Cerebellum (tissue), 4 donors: ENCODE measurements at places on chromosomes 11 and 22.

GRCh38 chr11:13261591-13262061 is 16.0 kb upstream of the BMAL1 start:
- DNase-seq: no peak

DNA sequence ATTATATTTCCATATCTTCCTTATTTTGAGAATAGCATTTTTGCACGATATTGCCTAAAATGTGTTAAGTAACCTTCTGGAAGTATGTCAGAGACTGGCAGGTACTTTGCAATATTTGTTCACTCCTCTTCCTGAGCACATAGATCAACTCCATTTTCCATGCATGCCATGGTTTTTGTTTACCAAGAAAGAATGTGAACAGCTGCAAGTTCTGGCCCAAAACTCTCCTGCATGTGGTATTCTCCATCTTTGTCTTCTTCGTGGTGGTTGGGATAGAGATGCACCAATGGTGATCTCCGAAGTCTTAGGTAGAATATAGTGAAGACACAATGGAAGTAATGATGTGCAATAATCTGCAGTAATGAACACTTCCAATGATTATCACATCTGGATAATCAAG is 2241.0 kb upstream of the RAG2 start:
- no peak for DNase-seq

DNA sequence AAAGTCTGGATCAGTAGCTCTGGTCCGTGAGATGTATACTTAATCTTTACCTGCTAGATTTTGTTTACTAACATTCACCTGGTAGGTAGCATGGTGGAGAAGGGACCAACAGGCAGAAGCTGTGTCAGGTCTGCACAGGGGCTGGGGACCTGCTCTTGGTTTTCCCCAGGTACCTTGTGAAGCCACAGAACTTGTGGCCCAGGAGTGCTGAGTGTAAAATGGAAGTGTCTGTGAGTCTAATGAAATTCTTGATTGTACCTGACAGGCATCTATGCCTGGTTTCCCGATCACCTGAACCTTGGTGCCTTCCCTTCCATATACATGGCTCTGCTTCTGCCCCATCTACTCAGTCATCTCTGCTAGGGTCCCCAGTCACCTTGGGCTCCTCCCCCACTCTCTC is 94.3 kb downstream of the CWC15 start:
- no peak for DNase-seq

- no peak for DNase-seq
Measured at GRCh38 chr22:19183216-19183615, 4.7 kb upstream of the SLC25A1 start.

GRCh38 chr11:128892866-128893565 is 1.9 kb downstream of the KCNJ5 start:
- DNase-seq: peak; percentile 70

- no peak for DNase-seq
Measured at GRCh38 chr11:3133261-3134217, 31.6 kb downstream of the OSBPL5 start.

DNA sequence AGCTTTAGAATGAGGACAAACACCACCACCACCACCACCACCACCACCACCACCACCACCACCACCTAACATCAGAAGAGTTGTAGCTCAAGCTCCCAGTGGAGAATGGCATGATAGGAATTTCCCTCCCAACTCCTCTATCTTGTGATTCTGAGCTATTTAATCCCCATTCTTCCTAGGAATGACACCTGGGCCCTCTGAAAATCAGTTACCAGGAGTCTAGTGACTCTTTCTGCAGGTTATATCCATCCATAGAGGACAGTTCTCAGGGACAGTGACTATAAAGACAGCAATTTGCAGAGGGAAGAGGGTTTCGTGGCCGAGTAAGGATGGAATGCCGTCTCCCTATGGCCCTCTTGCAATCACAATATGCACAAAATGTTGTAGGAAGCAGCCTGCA is 27.8 kb downstream of the MYH9 start:
- DNase-seq: no peak

GRCh38 chr22:46551321-46551720 is 13.9 kb upstream of the CELSR1 start:
- DNase-seq: no peak

DNA sequence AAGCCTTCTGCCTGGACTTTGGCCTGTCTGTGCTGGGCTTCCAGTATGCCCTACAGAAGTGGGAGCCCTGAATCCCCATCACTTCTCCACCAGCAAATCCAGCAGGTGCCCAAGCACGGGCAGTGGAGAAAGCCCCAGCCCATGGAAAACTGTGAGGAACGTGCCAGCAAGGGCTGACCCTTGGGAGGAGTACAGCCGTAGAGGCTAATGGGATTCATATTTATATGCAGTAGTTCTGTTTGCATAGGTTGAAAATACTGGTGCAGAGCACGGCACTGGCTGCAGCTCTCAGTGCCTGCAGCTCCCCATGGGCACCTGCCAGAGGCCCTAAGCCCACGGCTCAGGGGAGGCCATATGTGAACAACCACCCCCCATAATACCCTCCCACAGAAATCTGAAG is 10.1 kb downstream of the NAGA start:
- no peak for DNase-seq

- DNase-seq: no peak
Measured at GRCh38 chr11:33847251-33847650, 44.6 kb downstream of the LMO2 start.

GRCh38 chr11:61026121-61027031 is 54.9 kb downstream of the CD6 start:
- DNase-seq: no peak

DNA sequence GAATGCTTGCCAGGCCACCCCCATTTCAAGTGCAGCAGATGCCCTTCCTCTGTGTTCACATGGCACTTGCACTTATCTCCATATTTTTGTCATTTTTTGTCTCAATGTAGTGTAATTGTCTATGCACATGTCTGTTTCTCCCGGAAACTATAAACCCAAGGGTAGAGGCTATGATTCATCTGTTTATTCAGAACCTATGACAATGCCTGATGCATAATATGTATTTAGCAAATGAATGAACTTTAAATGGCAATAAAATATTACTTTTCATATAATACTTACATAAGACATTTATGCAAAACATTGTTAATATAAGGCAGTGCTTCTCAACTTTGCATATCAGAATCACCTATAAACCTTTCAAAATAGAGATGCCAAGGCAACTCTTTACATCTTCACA is 6.7 kb downstream of the PAK1 start:
- DNase-seq: no peak

DNA sequence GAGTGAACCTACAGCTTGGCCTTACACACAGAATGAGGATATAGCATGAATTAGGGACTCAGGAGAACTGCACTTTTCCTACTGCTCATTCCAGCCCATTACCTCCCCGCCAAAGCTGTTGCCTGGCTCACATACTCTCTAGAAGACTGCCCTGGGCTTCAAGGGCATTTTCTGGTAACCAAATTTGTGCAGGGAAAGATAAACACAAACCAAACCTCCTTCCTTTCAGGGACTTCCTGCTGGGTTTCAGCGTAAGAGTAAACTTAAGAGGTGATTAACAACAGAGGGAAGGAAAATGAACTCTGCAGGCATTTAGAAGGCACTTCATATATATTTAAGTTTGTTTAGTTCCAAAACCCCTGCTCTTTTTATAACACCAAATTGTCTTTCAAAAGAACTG is 194.9 kb downstream of the SWAP70 start:
- DNase-seq: no peak

DNA sequence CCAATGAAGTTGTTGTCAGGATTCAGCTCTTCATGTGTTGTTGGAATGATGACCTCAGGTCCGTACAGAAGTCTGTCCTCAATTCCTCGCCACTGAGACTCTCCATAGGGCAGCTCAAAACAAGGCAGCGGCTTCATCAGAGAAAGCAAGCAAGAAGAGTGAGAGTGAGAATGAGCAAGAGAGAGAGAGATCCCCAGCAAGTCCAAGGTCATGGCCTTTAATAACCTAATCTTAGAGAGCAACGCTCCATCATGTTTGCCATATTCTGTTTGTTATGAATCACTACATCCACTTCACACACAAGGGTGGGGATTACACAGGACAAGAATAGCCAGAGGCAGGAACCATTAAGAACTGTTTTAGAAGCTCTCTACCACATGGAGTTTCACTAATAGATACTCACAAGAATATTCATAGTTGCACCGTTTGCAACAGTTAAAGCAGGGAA is 23.3 kb upstream of the MMP7 start:
- no peak for DNase-seq

GRCh38 chr22:19962909-19963806 is 21.5 kb upstream of the TXNRD2 start:
- no peak for DNase-seq

- DNase-seq: no peak
Measured at GRCh38 chr11:26676641-26677040, 45.2 kb downstream of the SLC5A12 start.

GRCh38 chr11:60370811-60371298 is 7.5 kb upstream of the MS4A7 start:
- no peak for DNase-seq

DNA sequence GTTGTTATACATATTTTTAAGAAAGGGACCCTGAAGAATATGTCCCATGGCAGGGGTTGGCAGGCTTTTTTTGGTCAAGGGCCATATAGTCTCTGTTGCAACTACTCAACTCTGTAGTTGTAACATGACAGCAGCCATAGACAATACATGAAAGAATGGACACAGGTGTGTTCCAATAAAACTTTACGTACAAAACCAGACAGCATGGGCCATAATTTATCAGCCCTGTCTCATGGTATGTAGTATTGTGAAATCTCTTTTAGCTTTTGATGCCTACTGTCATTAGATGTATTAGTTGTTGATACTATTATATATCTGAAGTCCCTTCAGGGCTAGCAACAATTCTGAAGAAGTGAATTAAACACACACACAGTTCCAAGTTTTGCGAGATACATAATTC is 2.6 kb downstream of the ZBED5 start:
- DNase-seq: no peak

GRCh38 chr11:76799066-76799804 is 16.1 kb downstream of the TSKU start:
- peak; percentile 85 for DNase-seq

- no peak for DNase-seq
Measured at GRCh38 chr11:130220311-130221035, 60.9 kb downstream of the ST14 start.

DNA sequence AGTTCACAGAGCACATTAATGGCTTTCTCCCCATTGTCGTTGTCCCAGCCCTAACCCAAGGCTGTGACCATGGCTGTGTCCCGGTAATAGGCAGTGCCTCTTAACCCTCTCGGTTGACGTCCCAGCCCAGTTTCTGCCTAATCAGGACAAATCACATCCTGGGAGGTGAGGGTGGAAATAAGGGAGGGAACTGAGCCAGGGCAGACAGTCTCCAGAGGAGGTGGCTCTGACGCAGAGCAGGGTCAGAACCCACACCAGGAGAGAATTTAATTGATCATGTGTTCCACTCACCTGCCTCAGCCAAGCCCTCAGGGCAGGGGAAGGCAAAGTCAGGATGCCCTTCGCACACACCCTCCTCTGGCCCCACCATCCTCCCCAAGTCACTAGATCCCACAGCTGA is 17.0 kb downstream of the SLC43A1 start:
- DNase-seq: no peak

DNA sequence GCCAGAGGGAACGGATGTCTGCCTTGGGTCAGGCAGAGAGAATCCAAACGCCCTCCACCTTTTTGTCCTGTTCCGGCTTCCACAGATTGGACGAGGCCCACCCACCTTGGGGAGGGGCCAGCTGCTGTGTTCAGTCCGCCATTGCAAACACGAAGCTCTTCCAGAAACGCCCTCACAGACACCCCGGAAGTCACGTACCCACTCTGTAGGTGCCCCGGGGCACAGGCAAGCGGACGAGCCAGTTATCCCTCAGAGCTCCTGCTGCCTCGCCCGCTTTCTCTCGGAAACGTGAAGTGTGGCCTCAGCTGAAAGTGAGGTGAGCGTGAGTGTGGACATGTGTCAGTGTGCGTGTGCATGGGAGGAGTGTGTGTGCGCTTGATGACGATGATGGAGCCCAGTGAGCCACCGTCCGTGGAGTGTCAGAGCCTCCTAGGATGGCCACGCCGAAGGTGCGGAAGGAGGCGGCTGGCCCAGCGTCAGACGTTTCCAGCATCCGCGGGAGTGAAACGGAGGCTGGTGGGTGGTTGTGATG is 869.2 kb downstream of the TBC1D22A start:
- no peak for DNase-seq

- no peak for DNase-seq
Measured at GRCh38 chr22:19851291-19852176, 3.1 kb downstream of the GNB1L start.

- DNase-seq: no peak
Measured at GRCh38 chr11:67349928-67350465, 3.3 kb downstream of the POLD4 start.

DNA sequence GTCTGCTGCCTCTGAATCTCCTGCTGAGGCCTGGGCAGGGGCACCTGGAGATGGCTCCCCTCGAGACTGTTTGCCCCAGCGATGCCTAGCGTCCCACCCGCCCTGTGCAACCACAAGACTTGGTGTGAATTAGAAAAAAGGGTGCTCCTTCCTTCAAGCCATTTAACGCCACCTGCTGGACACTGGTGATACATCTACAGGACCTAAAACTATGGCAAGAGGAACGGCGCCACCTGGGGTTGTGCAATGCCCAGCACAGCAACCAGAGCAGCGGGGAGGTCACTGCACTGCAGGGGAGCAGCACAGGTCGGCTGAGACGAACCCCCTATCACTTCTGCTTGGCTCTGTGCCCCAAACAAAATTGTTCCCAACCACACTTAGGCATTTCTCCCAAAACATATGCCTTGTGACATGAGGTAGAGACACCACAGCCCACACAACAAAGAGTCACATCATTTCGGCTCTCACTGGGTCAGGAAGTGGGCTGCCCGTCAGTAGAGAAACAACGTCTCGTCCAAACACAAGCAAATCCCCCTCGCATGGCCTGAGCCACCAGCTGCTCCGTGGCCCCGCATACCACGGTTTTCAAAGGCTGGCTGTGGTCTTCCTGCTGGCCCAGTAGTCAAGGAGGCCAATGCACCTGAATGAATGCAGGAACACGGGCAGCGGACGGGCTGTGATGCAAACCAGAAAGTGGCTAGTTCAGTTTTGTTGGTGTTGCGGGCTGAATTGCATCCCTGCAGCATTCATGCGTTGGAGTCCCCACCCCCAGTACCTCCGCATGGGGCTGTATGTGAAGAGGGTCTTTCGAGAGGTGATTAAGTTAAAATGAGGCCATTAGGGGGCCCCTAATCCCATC is 171.9 kb downstream of the SHANK2 start:
- peak; percentile 50 for DNase-seq

- DNase-seq: no peak
Measured at GRCh38 chr11:72242141-72242540, 1.8 kb downstream of the PHOX2A start.

DNA sequence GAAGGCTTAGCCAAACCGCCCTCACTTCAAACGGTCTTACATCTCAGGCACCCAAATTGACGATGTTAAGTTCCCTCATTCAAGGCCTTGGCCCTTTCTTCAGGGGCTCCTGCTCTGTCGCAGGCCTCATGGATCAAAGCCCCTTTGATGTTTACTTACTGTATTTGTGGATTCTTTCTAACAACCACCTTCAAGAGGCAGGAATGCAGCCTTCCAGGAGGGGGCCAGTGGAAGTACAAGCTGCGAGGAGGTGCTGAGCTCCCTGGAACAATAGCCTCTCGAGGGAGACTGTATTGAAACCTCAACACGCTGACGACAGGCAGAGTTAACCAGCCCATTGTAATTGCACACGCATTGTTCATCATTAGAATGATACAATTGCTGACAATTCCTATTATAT is 209.1 kb downstream of the ST3GAL4 start:
- DNase-seq: no peak
